ENCODE measurements at places on chromosomes 13 and 19. TPM values are rescaled to one million over a fixed set of nuclear protein-coding genes. Genes with fewer than 3 reads are reported as not detected.

- peak; percentile 94 for DNase-seq
Measured at GRCh38 chr13:114099191-114099590, 33.2 kb downstream of the RASA3 start.

GRCh38 chr19:43445426-43445825, 20.0 kb downstream of the LYPD3 start:
- no peak for DNase-seq

DNA sequence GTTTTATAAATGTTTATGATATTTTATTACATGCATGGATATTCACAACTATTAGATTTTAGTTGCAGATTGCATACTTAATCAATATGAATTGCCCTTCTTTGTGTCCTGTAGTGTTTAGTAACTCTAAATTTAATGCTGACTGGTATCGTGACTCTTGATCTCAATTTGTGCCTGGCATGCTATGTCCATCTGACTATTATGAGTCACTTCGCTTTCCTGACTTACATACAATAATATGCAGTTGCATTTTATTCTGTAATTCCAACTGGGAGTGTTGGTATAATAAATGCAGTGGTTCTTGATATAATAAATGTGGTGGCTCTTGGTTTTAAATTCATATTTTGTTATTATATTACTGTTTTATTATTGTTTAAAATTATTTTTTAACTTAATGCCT, 277.5 kb downstream of the LIG4 start:
- no peak for DNase-seq

DNA sequence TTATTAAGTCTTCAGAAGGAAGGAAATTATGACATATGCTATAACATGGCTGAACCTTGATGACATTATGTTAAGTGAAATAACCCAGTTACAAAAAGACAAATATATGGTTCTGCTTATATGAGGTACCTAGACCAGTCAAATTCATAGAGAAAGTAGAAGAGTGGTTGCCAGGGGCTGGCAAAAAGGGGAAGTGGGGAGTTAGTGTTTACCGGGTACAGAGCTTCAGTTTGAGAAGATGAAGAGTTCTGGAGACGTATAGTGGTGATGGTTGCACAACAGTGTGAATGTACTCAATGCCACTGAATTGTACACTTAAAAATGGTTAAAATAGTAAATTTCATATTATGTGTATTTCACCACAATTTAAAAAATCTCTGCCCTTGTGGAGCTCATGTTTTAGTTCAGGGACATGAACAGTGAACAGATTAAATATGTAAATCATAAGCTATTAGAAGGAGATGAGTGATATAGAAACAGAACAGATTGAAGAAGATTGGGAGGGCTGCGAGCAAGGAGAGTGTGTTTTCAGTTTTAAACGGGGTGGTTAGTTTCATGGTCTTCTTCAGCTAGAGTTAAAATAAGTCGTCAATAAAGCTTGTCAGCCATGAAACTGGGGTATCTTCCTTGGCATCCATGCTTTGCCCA, 355.2 kb downstream of the KCNRG start:
- no peak for DNase-seq

DNA sequence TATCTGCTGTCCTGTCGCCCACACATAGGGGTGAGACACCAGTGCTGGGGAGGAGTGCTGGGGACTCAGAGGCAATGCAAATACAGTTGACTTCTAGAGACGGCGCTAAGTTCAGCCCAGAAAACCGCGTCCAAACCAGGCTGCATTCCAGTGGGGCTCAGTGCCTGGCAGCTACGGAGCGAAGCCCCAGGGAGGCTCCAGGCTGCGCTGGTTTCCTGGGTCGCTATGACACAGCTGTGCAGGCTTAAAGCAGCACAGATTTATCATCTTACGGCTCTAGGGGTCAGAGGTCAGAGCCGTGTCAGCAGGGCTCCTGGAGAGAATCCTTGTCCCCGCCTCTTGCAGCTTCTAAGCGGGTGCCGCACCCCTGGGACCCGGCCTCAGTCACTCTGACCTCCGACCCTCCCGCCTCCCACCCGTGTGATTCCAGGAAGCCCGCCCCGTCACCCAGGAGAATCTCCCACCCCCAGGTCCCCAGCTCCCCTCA, 61.6 kb downstream of the ANKRD10 start:
- DNase-seq: no peak

DNA sequence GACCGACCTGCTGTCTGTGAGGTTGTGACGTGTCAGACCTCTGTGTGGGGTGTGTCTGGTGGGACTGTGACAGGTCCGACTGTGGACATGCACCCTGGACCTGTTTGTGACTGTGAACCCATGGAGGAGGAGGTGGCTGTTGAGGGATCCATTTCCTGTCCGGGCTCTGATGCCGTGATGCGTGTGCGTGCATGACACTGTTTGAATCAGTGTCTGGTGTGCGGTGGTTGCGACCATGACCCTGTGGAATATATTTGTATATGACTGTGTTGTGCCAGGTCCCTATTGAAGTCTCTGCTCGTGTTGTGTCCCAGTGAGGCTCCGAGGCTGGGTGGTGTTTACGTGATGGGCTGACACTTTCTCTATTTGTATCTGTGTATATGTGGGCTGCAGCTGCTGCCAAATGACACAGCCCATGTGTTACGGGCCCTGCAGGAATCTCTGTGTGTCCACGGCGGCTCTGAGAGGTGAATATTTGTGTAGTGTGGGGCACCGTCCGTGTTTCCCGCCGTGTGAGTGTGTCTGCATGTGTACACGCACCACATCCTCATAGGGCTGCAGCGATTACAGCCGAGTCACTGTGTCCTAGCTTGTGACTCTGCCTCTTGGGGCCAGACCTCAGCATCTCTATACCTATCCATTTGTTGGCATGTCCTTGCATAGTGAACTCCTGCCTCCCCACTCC, 18.3 kb downstream of the CCDC97 start:
- DNase-seq: no peak

- no peak for DNase-seq
Measured at GRCh38 chr13:98823442-98823841, 71.0 kb upstream of the SLC15A1 start.

DNA sequence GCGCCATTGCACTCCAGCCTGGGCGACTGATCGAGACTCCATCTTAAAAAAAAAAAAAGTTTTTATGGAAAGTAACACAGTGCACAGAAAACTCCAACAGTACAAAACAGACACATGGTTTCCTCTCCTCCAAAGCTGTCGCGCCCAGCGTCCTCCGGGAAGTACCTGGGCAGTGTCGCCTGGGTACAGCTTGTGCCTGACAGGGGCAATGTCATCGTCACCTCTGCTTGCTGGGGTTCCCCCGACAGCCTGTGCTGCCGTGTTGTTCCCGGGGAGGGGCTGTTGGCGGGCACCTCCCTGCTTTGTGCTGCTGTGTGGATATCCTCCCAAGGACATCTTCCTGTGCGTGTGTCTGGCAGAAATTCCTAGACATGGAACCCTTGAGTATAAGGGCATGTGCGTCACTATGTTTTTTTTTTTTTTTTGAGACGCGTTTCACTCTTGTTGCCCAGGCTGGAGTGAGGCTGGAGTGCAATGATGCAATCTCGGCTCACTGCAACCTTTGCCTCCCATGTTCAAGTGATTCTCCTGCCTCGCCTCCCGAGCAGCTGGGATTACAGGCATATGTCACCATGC, 2.4 kb upstream of the F2RL3 start:
- DNase-seq: no peak

- DNase-seq: no peak
Measured at GRCh38 chr13:113413898-113414282, 39.4 kb downstream of the ADPRHL1 start.

DNA sequence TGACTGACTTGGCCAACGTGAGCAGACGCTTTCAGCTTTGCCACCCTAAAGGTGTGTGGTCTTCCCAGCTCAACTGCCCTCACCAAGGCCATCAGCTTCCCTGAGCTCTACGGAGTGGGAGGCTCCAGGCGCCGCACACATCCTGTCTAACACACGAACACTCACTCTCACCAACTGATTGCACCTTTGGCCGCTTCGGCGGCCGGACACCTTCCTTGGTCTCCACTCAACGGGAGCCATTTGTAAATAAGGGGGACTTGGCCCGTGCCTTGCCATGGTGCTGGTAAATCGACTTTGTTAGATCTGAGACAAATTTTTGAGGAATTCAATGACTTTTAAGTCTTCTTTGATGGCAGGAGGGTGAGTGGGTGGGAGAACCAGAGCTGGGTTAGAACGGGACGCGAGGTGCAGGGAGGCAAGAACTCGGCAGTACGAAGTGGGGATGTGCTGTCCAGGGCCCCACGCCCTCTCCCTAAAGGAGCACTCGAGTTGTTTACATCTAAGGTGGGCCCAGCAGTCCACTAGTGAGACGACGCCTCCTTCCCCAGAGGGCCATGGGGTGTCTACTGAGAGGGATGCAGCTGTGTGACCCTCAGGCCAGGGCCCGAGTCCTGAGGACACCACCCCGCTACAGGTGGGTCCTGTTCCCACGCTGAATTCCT, 4.4 kb downstream of the C13orf46 start:
- DNase-seq: no peak

GRCh38 chr13:37209621-37210580, 104.4 kb upstream of the CSNK1A1L start:
- DNase-seq: peak; percentile 2

DNA sequence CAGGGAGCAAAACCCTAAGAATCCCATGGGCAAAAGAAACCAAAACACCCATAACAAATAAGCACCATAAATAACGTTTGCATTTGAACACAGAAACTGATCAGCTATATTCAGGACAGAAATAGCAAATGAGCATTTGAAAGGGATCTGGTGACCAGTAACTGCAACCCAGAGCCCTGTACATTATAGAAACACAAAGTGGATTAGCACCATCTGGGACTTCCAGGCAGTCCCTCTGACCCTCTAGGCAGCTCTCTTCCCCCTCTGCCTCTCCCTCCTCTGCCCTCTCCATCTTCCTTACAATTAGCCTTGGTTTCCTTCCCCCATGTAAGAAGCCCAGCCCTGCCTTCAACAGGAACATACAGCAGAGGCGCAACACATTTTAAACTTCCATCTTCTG, 215.0 kb downstream of the DCLK1 start:
- no peak for DNase-seq

- DNase-seq: no peak
Measured at GRCh38 chr19:4596033-4596904, 36.8 kb upstream of the SEMA6B start.

- DNase-seq: no peak
Measured at GRCh38 chr19:41425174-41426115, 1.7 kb downstream of the B3GNT8 start.

GRCh38 chr19:51477344-51477743, 995 bp upstream of the CEACAM18 start:
- no peak for DNase-seq

GRCh38 chr13:19737844-19738557, 44.7 kb downstream of the PSPC1 start:
- DNase-seq: no peak

GRCh38 chr13:33206425-33206824, 79.1 kb downstream of the STARD13 start:
- no peak for DNase-seq

DNA sequence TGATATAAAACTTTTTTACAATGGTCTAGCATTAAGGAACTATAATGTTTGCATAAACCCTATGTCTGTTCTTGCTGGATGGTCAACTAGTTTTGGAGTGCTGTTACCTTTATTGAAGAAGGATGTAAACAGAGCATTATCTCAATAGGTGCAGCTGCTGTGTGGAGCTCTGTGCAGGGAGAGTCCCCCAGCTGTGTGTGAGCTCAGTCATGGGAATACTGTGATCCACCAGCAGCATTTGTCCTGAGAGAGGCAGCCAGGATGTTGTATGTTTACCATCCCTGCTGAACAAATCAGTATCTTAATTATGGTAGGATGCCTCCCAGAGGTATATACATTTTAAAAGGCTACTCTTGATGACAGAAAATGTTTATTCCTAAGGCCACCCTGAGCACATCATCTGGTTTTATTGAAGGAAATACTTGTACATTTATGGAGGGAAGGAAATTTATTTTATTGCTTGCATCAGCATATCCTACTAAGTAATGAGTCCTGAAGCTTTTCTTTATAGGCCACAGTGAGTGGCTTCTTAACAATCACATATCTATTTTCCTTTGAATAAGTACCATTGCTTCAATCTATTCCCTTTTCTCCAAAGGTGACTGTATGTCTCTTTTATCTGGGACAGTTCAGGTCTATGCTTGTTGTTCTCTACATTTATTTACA, 11.7 kb downstream of the RAP2A start:
- no peak for DNase-seq

- peak; percentile 8 for DNase-seq
Measured at GRCh38 chr13:74444864-74445479, 310.8 kb upstream of the KLF12 start.

DNA sequence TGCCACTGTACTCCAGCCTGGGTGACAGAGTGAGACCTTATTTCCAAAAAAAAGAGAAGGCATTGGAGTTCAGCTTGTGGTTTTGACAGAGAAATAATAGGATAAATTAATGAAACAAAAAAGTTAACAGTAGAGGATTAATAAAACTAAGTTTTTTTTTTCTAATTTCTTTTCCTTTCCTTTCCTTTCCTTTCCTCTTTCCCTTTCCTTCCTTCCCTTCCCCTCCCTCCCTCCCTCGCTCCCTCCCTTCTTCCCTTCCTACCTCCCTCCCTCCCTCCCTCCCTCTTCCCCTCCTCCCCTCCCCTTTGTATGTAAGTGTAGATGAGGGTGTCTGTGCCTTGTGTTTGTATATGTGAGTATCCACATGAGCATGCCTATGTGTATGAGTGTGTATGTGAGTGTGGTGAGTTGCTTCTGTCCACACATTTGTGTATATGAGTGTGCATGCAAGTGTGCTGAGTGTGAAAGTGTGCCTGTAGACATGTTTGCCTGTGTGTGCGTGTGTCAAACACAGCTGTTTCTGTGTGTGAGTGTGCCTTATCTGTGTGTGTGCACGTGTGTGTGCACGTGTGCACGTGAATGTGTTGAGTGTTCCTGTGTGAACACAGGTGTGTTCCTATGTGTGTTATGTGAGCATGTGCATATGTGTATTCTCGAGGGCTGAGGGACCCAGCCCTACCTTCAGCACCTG, 12.5 kb upstream of the MZF1 start:
- no peak for DNase-seq

Gene GJB2
- 0.45 TPM for total RNA-seq

Gene CYSLTR2
- total RNA-seq: not detected

Gene MBD3L3
- total RNA-seq: not detected

Gene ZNF578
- total RNA-seq: not detected

Gene SWSAP1
- 0.65 TPM for total RNA-seq

Gene SLITRK6
- total RNA-seq: 0.43 TPM

Gene SIGLEC12
- total RNA-seq: not detected

Gene RDH8
- total RNA-seq: not detected

Gene ZNF606
- total RNA-seq: 0.07 TPM

Gene FBXW9
- 16.7 TPM for total RNA-seq

Gene ZNF773
- 4.2 TPM for total RNA-seq

Measured in A172 (cell line).